Right lobe of liver (tissue), 6 donors: ENCODE measurements at places on chromosomes 2 and 18.

DNA sequence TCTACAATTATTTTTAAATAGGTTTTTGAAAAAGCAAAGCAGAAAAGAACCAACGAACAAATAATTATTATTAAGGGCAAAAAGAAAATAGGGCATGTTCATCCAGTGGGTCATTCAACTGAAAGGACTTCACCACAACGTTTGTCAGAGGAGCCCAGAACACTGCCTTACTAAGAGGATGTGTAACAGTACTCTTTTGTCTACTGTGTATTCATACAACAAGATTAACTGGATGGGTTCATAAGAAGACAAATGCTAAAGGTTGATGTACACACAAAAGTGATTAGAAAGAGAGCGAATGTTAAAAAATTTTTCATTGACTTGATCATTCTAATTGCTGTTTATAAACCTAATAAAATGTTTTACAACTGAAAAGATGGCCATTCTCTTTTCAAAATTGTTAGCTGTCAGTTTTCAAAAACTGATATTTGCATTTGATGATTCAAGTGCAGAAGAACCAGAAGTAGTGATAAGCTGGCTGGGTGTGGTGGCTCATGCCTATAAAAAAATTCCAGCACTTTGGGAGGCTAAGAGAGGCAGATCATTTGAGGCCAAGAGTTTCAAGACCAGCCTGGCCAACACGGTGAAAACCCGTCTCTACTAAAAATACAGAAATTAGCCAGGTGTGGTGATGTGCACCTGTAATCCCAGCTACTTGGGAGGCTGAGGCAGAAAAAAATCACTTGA, 33.1 kb downstream of the MGAT4A start:
- DNase-seq, result no peak

GRCh38 chr2:23418056-23418455, 33.1 kb downstream of the KLHL29 start:
- no peak for DNase-seq

DNA sequence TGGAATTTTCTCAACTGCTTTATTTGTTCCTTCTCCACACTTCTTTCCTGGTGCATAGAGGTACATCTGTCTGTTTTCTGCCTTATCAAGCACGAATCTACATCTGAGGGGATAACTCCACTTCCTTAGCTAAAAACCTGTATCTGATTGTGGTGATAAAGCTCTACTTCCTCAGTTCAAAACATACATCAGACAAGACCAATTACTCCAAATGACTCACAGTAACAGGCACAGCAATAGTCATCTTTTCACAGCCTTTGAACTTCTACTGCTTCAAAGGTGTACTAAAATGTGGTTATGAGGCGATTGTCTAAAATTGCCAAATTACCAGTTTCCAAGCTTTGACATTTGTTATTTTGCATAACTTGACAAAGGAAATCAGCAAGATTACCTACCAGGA, 803.6 kb upstream of the ZEB2 start:
- DNase-seq, result no peak

GRCh38 chr2:100974712-100975520, 27.2 kb upstream of the RPL31 start:
- no peak for DNase-seq

GRCh38 chr2:38214209-38214717, 138.3 kb upstream of the CYP1B1 start:
- DNase-seq, result no peak

DNA sequence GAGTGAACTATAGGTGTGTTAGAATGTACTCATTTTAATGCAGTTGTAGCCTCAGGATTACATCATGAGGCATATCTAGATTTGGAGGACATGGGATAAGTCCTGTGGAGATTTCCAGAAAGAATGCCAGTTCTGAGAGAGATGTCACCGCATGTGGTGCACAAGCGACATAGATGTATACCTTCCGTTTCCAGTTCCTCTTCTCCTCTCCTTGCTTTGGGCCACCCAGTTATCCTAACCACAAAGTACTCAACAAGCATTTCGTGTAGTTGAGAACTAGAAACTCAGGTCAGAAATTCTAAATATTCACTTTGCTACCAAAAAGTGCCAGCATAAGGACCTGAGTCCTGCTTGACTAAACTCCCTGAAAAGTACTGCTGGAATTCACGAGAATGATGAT, 66.5 kb downstream of the KCTD18 start:
- no peak for DNase-seq

DNA sequence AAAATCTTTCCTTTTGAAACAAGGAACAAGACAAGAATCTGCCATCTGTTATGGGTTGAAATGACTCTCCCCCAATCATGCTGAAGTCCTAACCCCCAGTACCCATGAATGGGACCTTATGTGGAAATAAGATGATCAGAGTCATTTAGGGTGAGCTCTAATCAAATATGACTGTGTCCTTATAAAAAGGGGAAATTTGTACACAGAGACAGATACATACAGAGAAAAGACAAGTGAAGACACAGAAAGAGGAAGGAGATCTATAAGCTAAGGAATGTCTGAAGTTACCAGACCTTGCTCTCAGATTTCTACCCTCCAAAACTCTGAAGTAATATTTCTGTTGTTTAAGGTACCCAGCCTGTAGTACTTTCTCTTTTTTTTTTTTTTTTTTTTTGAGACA, 15.7 kb downstream of the TGFBRAP1 start:
- no peak for DNase-seq

DNA sequence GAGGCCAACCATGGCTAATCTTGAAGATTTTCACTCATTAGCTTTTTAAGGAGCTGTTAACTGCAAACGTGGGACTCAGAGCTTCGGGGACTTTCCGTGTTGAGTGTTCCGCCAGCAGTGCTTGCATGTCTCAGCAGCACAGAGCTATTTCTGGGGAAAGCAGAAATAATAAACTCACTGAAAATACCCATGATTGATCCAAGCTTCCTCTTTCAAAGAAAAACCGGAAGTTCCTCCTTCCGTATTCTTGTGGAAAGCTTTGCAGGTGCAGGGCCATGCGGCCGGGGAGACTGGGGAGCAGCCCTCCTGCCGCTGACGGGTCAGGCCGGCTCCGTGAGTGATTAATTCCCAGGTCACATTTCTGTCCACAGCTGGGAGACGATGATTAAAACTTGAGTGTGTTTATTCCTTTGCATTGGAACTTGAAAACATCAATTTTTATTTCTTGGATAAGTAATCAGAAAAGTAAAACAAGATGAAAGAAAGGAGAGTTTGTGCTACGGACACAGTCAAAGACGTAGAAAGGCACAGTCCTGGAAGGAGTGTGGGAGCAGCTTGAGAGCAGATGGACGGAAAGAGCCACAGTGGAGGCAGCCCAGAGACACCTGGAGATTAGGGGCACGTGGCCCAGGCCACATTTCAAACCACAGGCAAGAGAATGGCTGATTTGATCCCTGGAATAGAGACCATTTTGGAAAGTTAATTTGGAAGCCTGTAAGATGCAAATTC, 54.2 kb upstream of the CTDP1 start:
- no peak for DNase-seq

GRCh38 chr2:204834716-204835384, 289.6 kb downstream of the PARD3B start:
- DNase-seq, result no peak

DNA sequence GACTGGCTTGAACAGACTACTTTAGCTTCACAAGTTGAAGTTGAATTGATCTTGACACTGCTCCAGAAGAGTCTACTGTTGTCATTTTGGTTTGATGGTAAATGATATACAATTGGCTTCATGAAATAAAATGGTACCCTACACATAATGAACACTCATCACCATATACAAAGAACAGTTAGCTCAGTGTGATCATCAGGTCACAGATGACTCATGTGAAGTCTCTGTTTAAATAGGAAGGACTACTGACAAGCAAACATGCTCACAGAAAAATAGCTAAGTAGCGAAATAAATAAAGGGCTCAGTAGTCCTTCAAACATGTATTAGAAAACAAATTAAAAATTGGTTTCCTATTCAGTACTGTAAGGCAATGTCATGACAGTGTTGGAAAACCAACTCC, 96.2 kb downstream of the MEIS1 start:
- no peak for DNase-seq

GRCh38 chr18:48967545-48967944, 16.8 kb upstream of the SMAD7 start:
- no peak for DNase-seq

- DNase-seq, result no peak
These were observed 23.3 kb downstream of the CLASP1 start for GRCh38 chr2:121625953-121626352.

DNA sequence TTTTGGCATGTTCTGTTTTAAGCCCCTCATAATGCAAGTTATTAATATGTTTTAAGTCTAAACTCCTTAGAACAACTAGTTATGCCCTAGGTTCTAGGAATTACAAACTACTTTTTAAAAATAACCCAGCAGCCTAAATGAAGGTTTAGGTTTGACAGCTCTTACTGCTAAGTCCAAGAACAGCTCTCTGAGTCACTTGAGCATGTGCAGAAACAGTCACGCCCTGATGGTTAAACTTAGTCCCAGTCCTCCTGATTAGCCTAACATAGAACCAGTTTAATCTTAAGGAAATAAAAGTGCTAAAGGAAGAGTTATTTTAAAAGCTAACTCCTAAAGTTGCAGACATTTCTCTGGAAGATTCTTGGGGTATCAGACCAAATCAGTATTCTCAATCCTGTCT, 72.5 kb downstream of the RMDN2 start:
- no peak for DNase-seq

GRCh38 chr2:127560201-127560930, 24.9 kb downstream of the MYO7B start:
- peak; percentile 21 for DNase-seq

DNA sequence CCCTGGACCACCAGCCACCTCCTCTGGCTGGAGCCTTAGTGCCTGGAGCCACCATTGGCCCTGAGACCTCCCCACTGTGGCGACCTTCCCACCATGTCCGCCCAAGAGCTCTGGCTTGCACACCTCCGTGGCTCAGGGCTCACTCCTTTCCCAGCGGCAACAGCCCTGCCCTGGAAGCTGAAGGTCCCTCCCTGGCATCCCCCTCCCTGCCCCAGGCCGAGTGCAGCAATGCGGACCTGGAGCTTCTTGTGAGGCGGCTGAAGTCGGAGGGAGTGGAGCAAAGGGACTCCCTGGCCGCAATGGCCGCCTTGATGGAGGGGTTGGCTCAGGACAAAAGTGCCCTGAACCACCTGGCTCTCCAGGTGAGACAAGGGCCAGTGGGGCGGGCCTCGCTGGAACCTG, 28.6 kb downstream of the CROCC2 start:
- DNase-seq, result peak; percentile 40

- no peak for DNase-seq
These were observed 125.5 kb upstream of the SERTAD2 start for GRCh38 chr2:64779117-64779690.

- DNase-seq, result no peak
These were observed 372.9 kb downstream of the THSD7B start for GRCh38 chr2:137138263-137138662.

DNA sequence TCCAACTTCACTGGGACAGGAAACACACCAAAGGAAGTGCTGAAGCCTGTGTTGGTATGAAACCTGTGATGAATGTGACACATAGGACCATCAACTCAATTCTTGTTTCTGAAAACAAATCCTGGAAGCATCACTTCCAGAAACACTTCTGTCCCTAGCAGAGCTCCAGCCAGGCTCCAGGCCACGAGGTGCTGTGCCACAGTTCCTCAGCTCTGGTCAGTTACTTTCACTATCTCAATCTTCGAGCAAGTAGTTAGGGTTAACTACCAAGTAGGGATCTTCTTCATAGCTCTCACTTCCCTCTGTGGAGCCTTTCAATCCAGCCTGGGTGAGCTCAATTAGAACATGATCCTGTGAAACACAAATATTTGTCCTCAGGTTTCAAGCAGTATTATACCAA, 3.6 kb upstream of the LCT start:
- DNase-seq, result no peak

DNA sequence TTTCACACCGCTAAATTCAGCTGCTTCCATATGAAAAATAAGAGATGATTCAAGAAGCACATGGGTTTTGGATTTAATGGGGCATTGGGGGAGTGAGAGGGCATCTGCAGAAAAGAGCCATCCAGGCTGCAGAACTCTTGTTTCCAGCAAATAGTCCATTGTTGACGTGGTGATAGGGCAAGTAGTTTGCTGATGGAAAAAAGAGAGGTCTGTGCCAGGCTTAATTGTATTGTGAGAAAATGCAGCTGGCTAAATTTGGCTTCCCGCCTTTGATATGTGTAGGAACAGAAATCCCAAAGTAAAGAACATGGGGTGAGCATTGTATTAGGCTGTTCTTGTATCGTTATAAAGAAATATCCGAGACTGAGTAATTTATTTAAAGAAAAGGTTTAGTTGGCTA, 199.5 kb downstream of the SETBP1 start:
- DNase-seq, result no peak

- no peak for DNase-seq
These were observed 95.9 kb upstream of the LCLAT1 start for GRCh38 chr2:30351116-30351515.

- DNase-seq, result no peak
These were observed 179.3 kb downstream of the C1D start for GRCh38 chr2:67883316-67884087.

- no peak for DNase-seq
These were observed 30.5 kb upstream of the ARMC9 start for GRCh38 chr2:231167745-231168459.

- DNase-seq, result no peak
These were observed 296.2 kb downstream of the SLC8A1 start for GRCh38 chr2:40155728-40156127.

DNA sequence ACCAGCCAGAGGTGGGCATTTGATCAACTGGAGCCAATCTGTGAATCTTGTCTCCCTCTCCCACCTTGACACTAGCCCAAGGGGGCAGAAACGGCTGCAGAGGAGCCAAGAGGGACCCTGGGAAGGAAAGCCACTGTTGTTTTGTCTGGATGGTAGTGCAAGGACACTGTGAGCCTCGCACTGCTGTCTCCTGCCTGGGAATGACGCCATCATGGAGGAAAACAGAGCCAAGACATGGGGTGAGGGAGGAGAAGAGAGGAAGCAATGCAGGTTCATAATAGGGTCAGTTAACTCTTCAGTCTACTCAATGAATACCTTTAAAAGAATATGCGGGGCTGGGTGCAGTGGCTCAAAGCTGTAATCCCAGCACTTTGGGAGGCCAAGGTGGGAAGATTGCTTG, 231.1 kb upstream of the AGAP1 start:
- DNase-seq, result no peak

DNA sequence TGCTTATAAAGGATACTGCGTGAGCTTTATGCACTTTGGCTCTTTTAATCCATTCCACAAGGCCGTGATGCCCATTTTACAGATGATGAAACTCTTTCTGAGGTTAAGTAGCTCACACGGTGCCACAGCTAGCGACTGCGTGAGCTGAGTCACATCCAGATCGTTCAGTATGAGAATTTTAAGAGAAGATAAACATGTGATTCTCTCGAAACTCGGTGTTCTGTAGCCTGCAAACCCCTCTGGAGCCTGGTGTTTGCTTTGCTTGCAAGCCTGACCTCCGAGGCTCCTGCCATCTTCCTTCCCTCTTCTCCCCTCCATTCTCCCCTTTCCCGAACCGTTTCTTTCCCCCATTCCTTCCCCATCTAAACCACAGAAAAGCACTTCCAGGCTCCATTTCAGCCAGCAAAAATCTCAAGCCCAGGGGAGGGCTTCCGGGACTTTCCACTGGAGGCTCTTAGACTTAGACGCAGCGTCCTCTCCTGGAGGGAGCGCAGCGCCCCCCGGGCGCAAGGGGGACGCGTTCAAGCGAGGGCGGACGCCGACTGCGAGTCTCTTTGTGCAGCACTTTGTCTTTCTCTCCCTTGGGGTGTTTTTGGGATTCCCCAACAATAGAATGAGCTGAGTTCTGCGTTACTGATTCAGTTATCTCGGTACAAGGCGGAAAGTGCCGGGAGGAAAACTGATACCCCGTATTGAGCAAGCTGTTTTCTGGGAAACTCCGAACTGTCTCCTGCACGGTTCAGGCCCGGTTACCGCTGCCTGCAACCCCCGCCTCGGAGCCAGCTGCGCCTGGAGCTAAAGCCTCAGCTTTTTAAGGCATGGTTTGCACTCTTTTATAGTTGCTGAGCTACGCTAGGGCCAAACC, 38.0 kb downstream of the CYP1B1 start:
- no peak for DNase-seq
